ENCODE measurements at places on chromosomes 11 and 22.

DNA sequence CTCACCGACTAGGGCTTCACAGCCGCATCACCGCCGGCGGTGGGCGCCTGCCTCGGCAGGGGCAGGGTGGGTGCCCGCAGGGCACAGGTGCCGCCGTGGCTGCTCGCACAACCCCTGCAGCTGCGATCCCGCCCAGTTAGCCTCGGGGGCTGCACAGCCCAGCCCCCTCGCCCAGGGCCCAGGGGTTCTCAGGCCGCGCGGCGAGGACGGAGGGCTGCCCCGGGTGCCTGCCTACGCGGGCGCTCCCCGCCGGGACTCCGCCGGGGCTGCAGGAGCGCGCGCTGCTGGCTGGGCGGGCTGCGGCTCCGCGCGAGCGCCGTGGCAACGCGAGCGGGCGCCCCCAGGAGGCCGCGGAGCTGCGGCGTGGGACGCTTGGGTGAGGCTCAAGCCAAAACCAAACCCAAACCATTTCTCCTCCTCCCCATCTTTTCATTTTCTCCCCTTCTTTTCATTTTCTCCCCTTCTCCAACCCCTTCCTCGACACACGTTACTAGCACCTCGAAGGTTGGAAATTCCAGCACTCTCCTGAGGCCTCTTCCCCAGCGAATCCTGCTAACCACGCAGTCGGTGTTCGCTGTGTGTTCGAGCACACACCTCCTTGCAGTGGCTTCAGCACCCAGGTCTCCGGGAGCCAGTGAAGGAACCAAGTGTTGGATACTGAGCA is at the start of gene MICAL3:
TSS of gene MICAL3 (minus strand) at position 286 of the 664 bp plus-strand sequence. CDS start 117,749 bp downstream, outside the sequence.
- DNase-seq, result peak; percentile 66

- DNase-seq, result no peak
These were observed 16.0 kb downstream of the CLDN5 start for GRCh38 chr22:19508024-19508776.

DNA sequence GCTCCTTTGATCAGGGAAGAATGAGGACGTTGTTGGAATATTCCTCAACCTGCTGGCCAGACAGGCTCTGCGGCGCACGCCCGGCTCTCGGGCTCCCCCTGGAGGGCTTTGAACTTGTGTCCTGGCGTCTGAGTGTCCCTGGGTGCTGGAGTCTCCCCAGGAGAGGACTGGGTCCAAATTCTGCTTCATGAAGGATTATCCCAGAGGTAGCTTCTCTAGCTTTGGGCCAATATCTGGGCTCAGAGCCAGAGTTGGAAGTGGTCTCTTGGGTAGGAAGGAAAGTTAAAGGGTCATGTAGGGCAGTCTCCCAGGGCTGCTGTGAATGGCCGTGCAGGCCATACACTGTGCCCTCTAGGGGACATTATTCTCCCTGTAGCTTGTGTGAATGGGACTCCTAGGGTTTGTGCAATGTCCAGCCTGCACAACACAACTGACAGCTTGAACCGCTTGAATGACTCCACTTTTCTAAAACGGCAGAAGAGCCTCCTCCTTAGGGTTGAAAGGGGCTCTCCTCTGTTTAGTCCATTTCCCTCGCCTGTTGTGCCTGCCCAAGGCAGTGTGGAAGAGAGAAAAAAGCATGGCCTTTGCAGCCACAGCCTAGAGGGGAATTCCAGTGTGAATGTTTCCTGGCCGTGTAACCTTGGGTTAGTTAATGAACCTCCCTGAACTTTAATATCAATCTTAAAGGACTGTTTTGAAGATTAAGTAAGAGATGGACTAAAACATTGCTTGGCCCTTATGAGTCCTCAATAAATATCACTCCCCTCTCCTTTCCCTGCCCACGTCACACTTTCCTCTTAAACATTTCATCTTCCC is 111.2 kb upstream of the THY1 start:
- DNase-seq, result peak; percentile 79

GRCh38 chr22:44184006-44184405 is 3.3 kb downstream of the PARVG start:
- DNase-seq, result no peak

- DNase-seq, result no peak
These were observed 30.9 kb downstream of the MICAL2 start for GRCh38 chr11:12141283-12141682.

- peak; percentile 51 for DNase-seq
These were observed 18.8 kb downstream of the DDX25 start for GRCh38 chr11:125923012-125923579.

DNA sequence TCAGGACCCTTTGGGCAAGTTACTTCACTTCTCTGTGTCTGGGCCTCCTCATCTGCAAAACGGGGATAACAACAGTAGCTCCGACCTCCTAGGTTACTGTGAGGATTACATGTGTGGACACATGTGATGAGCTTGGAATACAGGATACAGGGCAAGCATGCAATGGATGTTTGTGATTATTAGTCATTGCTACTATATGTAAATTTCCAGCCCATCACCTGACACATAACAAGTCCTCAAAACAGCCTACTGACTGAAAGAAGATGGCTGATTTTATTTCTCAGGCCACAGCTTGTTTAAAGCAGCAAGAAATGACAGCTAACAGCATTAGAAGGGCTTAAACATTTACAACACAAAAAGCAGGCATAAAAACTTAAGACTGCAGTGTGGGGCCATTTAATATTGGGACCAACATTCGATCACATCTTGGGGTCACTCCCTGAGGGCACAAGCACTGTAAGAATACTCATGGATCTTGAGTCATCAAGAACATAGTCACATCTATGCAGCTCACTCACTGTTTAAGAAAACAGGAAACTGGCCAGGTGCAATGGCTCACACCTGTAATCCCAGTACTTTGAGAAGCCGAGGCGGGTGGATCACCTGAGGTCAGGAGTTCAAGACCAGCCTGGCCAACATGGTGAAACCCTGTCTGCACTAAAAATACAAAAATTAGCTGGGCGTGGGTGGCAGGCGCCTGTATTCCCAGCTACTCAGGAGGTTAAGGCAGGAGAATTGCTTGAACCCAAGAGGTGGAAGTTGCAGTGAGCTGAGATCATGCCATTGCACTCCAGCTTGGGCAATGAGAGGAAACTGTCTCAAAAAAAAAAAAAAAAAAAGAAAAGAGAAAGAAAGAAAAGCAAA is 49.5 kb downstream of the ABTB2 start:
- no peak for DNase-seq

- DNase-seq, result no peak
These were observed 10.7 kb upstream of the IL18BP start for GRCh38 chr11:71988050-71988449.

- DNase-seq, result peak; percentile 25
These were observed 8.4 kb downstream of the KCTD17 start for GRCh38 chr22:37059876-37060449.

DNA sequence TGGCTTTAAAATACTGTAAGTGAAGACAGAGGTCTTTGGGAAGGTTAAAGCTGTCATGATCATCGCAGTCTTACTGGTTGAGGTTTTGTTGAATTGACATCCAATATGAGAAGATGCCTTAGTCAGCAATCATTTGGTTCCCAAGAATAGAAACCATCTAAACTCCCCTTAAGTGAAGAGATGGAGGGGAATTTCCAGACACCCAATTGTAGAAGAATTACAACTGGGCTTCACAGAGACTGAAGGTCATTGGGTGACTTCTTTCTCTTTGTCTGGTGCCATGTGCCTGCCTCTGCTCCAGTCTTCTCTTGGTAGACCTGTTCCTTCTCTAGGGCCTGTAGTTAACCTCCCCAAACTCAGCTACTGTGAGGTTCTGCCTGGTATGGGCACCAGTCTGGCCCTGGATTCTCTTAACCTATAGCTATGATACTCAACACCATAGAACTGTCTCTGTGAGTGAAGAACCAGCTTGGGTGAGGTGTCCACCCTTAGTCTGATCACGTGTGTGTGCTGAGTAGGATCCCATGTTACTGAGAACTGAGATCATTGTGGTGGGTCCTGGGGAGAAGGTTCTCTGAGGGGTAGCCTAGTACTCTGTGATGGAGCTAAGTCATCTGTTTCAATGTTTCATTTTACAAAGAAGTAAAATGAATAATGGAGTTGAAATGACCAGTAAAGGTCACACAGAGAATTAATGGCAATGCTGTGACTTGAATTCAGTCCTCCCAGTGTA is 182.5 kb downstream of the CSNK2A3 start:
- no peak for DNase-seq

DNA sequence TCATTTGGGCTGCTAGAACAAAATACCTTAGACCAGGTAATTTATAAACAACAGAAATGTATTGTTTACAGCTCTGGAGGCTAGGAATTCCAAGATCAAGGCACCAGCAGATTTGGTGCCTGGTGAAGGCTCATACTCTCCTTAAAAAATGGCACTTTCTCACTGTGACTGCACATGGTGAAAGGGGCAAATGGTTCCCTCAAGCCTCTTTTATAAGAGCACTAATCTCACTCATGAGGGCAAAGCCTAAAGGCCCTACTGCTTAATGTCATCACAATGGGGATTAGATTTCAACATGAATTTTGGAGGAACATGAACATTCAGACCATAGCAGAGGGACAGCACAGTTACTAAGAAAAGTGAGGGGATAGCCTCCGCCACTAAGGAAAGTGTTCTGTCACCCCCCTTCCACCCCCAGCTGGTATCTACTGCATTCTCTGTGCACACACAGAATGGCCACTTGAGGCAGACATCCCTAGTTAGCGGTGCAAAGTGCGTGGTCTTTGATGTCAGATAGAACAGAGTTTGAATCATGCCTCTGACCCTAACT is 47.2 kb upstream of the CEP295 start:
- peak; percentile 6 for DNase-seq

GRCh38 chr11:72553706-72554105 is 119.4 kb upstream of the CLPB start:
- peak; percentile 41 for DNase-seq

GRCh38 chr22:35903571-35904335 is 124.9 kb downstream of the RBFOX2 start:
- no peak for DNase-seq

DNA sequence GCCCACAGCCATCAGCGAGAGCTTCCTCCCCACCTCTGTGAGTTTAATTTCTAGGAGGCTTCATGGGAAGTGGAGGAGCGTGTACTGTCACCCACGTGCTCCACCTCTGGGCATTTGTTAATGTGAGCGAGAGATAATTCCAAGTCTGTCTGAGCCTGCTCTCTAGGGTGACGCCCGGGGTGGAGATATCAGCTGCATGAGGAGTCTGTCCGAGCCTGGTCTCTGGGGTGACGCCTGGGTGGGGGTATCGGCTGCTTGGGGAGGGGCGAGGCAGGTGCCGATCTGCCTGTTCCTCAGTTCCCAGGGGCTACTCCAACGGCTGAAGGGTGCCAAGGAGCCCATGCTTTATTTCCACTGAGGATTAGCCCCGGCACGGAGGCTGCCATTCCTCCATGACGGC is 735.0 kb downstream of the BRD1 start:
- no peak for DNase-seq

- DNase-seq, result no peak
These were observed 73.6 kb upstream of the MYO18B start for GRCh38 chr22:25668437-25668836.

GRCh38 chr22:32395107-32395506 is 16.9 kb downstream of the RTCB start:
- no peak for DNase-seq

DNA sequence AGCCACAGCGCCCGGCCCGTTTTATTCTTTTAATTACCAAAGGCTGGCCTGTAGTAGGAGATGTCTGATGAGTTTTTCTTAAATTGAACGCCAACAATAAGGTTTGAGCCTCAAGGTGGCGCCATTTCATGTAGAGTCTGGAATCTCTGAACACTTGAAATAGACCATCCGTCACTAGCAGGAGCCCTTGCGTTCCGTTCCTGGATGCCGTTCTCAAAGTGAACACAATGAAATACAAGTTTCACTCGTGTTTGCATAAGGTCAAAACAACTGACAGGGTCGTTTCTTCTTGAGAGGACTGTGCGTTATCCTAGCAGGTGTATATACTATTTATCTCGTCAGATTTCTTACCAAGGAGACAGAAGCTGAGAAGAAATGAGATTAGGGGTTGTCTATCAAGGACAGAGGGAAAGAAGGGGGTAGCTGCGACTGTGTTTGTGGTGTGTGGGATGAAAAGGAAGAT is 18.7 kb upstream of the SCGB1D1 start:
- peak; percentile 77 for DNase-seq

Data from activated naive CD8-positive, alpha-beta T cell treated with anti-CD3 and anti-CD28 coated beads, Interleukin-2, amount 50 U/mL, for 24 hours (primary cell).